ENCODE measurements at places on chromosomes 5 and 9. TPM values are rescaled to one million over a fixed set of nuclear protein-coding genes. Genes with fewer than 3 reads are reported as not detected.

PRR16 gene
- 3.6 TPM for total RNA-seq

- DNase-seq: no peak
- H3K27ac ChIP-seq: no peak overlapping the region
- H3K4me3 ChIP-seq: no peak overlapping the region
- no peaks in the 10 kb centered on the region for H3K27me3 ChIP-seq
These were observed 26.9 kb upstream of the RNF38 start for GRCh38 chr9:36426945-36427344.

DNA sequence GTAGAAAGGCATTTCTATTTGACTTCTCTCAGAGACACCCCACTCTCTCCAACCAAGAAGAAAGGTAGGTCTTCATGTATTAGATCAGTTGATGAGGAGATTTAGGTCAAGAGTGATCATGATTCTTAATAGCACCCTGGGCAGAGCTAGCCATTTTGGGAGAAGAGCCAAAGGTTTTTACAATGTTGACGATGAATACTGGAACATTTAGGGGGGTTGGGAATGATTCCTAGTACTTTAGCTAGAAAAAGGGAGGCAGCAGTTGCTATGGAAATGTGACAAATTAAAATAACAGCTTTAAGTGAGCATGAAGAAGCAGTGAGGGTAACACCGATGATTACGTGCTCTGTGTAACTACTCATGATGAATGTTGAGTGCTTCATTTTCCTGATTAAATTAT is 9.5 kb upstream of the RPS23 start:
- H3K36me3 ChIP-seq: no peaks in the 10 kb centered on the region
- no peak overlapping the region for H3K27ac ChIP-seq
- no peak overlapping the region for H3K4me3 ChIP-seq
- no peaks in the 10 kb centered on the region for H3K27me3 ChIP-seq

GRCh38 chr9:125416517-125416916 is 154.9 kb downstream of the GAPVD1 start:
- H3K4me3 ChIP-seq: no peak overlapping the region
- H3K36me3 ChIP-seq: no peaks in the 10 kb centered on the region
- no peak for DNase-seq
- H3K27ac ChIP-seq: no peak overlapping the region

GRCh38 chr9:107280543-107280942 is 2.5 kb upstream of the RAD23B start:
- DNase-seq: peak; percentile 37
- peak overlapping the region; percentile 41 for H3K27ac ChIP-seq
- H3K4me1 ChIP-seq: no peaks in the 10 kb centered on the region
- no peaks in the 10 kb centered on the region for H3K27me3 ChIP-seq

DNA sequence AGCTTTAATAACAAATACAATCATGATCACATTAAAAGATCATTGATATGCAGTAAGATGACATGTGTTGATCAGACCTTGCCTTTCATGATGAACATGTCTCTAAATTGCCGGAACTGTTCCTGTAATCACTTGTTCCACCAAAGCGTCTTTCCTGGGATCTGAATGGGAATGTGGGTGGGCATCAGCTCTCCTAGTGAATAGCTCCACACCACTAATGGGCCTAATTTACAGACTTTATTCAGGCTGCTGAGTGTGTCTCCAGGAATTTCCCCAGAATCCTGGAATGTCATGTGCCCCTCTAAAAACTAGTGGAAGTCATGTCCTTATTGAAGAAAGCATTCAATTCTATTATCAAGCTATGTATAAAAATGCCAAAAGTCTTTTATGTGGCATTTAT is 765.1 kb upstream of the CTNND2 start:
- H3K36me3 ChIP-seq: no peaks in the 10 kb centered on the region
- H3K4me1 ChIP-seq: no peaks in the 10 kb centered on the region
- H3K27me3 ChIP-seq: no peaks in the 10 kb centered on the region
- no peak overlapping the region for H3K4me3 ChIP-seq

GRCh38 chr9:5626727-5627634 is 1.9 kb upstream of the RIC1 start:
- H3K4me3 ChIP-seq: peak overlapping the region; percentile 96
- no peaks in the 10 kb centered on the region for H3K36me3 ChIP-seq
- H3K4me1 ChIP-seq: peaks cover 4% of the 10 kb centered on the region
- H3K27ac ChIP-seq: peak overlapping the region; percentile 97
- DNase-seq: peak; percentile 60

- H3K27ac ChIP-seq: peak overlapping the region; percentile 87
- no peaks in the 10 kb centered on the region for H3K36me3 ChIP-seq
- H3K27me3 ChIP-seq: no peaks in the 10 kb centered on the region
- no peak for DNase-seq
These were observed 110.8 kb downstream of the LHFPL2 start for GRCh38 chr5:78537821-78538220.

GRCh38 chr9:33177639-33178038 is 10.5 kb upstream of the B4GALT1 start:
- H3K4me3 ChIP-seq: no peak overlapping the region
- no peaks in the 10 kb centered on the region for H3K27me3 ChIP-seq
- no peaks in the 10 kb centered on the region for H3K36me3 ChIP-seq
- H3K4me1 ChIP-seq: no peaks in the 10 kb centered on the region
- no peak overlapping the region for H3K27ac ChIP-seq

ZNF474 gene
- 0.48 TPM for total RNA-seq

SPINK4 gene
- total RNA-seq: not detected

TMEM171 gene
- total RNA-seq: not detected

RFESD gene
- total RNA-seq: 3.4 TPM
